ENCODE measurements at places on chromosomes 7 and 10.

DNA sequence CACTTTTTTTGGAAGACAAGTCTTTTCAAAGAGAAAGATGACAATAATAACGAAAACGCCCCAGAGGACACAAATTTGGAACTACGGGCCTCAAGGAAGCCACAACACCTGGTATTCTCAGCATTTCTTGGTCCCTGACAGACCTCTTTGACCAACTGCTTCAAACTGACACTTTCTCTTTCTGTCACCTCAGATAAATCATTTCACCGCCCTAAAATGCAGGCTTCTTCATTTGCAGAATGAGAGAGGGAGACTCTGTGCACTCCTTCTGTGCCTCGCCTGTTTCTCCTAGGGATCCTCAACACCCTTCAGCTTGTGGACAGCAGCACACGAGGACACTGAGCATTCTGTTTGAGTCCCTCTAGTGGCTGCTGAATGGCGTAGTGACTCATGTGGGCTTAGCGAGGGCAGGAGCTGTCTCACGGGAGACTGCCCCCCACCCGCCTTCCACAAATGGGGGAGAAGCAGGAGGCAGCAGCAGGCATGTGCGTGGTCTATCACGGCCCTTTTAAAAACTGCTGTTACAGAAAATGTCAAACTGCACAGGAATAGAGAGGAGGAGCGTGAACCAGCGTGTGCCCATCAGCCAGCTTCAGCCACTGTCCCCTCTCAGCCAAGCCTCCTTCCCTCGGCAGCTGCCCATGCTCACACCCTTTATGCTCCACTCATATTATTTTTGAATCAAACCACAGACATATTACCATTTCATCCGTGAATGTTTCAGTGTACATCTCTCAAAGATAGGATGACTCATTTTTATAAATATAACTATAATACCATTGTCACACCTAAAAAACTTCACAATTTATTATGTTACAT is 41.4 kb downstream of the GSDME start:
- DNase-seq: no peak

- DNase-seq: no peak
These were observed 91.0 kb upstream of the PDCD4 start for GRCh38 chr10:110780704-110781103.

GRCh38 chr10:62890395-62890794 is 74.2 kb upstream of the EGR2 start:
- DNase-seq: no peak

DNA sequence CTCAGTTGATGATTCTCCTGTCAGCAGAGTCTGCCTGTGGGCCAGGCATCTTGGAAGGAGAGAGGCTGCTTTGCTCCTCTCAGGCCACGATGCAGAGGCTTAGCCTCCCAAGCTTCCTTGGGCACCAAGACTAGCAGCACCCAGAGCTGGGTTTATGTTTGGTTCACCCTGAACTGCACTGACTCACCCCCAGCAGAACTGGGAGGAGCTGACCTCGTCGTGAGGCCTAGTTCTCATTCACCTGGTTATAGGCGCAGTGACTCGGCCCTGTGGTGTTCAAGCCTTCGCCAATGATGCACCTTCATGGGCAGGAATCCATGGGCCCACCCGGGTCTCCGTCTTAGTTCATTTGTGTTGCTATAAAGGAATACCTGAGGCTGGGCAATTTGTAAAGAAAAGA is 122.0 kb upstream of the ZNF438 start:
- no peak for DNase-seq

GRCh38 chr7:6260291-6261187 is 11.9 kb downstream of the CYTH3 start:
- no peak for DNase-seq

DNA sequence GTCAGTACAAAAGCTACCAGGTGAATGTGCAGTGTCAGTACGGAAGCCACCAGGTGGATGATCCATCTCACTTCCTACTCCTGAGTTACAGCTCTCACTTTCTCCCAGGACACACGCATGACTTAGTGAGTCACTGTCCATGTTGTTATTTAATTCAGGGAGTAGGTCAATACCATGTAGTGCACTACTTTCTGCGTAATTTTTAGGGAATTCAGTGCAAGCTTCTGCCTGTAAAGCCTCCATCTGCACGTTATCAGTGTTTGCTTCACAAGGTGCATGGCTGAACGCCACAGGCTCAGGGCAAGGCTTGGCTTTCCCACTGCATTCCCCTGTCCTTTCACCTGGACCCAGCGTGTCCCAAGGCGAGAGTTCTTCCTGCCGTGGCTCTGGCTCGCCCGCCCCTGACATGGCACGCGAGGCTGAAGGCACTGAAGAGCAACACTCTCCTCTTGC is 59.5 kb downstream of the LARP4B start:
- DNase-seq: no peak

DNA sequence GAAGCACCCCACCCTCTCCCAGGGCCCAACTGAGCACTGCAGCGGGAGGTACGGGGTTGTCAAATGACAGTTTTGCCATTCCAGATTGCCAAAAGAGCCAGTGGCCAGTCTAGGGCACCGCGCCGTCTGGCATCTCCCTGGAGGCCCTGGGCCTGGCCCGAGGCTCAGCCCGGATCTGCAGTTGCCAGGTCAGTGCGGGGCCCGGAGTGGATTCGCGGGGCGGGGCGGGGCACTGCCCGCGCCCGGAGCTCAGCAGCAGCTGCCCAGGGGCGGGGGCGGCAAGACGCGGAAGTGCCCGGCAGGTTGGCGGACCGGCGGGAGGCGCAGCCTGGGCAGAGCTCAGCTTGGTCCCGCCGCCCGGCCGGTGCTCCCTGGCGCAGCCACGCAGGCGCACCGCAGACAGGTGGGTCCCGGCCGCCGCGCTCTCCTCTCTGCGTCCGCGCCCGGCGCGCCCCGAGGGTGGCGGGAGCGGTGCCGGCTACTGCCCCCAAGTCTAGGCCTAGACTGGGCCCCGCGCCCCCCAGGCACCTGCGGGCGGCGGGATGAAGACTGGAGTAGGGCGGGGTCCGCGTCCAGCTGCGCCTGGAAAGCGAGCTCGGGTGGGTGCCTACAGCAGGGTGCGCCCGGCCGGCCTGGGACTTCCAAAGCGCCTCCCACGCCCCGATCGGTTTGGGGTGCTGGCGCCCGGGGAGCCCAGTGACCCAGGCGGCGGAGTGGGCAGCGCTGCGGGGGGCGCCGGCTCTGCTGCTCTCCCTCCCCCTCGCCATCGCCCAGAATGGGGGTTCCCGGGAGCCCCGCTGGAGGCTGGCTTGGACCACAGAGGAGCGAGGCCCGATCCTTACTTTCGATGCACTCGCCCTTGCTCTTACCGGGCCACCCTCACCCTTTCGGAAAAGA is at the start of gene IRF5:
TSS of gene IRF5 (plus strand) at position 281 of the 897 bp plus-strand sequence. CDS start 4,155 bp downstream, outside the sequence.
- DNase-seq: no peak

GRCh38 chr7:146826329-146826728 is 709.7 kb downstream of the CNTNAP2 start:
- DNase-seq: no peak

DNA sequence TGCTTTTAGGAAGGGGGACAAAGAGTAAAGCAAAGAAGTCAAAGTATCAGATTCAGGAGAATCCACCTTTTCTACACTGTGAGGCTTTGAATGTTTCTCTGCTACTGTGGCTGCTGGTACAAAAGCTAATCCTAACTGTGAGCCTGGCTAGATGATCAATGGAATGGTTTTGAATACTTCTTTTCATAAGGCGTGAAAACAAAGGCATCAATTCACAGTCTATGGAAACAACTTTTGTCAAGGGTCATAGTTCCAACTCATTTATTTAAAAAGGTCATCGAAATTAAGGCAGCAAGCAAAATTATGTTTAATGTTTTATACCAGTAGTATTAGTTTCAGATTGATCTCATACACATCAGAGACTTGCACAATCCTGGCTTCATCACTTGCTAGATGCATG is 118.1 kb downstream of the CTTNBP2 start:
- DNase-seq: no peak

DNA sequence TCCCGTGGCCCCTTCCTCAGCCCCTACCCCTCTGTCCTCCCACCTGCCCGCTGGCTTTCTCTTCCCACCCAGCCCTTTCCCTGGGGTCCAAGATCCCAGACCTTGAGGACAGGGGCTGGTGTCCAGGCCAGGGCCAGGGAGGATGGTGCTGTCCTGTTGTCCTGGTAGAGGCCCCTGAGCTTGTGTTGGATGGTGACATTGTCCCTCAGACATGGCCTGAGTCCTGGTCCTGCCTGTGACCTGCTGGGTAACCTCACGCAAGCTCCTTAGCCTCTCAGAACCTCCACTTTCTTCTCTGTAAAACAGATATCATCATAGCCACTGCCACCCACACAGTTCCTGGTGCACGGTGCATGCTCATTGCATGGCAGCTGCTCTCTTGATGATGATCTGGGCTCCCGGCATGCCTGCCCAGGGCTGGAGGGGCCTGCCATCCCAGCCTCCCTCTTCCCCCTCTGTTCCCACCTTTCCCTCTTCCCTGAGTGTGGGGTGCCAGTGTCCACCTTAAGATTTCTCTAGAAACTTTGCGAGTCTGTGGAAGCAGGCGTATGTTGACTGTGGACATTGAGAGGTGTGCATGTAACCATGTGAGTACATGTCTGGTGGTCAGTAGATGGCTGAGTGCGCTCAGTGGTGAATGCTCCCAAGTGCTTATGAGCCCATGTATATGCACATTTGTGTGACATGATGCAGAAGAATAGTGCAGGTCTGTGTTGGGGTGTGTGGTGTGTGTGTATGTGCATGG is 60.4 kb downstream of the NEURL1 start:
- DNase-seq: no peak

DNA sequence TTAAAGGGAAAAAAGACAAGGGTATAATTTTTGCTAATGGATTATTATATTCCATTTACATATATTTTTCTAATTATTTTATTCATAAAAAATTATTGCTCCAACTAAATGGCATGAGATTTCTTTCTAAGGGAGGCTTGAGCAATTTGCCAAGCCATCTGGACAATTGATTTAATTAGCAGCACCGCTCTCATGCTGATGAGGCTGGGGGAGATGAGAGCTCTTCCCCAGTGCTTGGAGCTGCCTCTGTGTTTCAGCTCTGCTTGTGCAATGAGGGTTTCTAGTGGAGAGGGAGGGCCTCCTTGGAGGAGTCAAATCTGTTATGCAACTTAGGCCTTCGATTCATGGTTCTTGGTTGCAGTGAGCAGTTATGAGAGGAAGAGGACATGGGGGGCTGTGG is 574.3 kb downstream of the TCERG1L start:
- DNase-seq: no peak

- DNase-seq: no peak
These were observed 85.0 kb downstream of the MPP7 start for GRCh38 chr10:28217848-28218247.

DNA sequence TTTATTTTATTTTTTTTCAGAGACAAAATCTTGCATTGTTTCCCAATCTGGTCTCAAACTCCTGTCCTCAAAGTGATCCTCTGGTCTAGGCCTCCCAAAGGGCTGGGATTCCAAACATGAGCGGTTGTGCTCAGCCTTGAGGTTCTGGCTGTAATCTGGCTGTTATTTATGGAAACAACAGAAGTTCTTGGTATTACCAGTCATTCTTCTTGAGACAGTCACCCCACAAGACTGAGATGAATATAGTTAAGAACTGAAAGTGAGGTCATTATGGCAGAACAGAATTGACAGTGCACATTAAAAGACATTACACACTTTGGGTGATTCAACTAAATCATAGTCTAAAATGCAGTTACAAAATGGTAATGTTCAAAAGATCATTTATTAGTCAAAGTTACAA is 719.5 kb downstream of the ZWINT start:
- DNase-seq: no peak

GRCh38 chr10:71232089-71232998 is 20.0 kb downstream of the UNC5B start:
- DNase-seq: no peak

GRCh38 chr10:99467236-99467999 is 37.0 kb upstream of the GOT1 start:
- no peak for DNase-seq

DNA sequence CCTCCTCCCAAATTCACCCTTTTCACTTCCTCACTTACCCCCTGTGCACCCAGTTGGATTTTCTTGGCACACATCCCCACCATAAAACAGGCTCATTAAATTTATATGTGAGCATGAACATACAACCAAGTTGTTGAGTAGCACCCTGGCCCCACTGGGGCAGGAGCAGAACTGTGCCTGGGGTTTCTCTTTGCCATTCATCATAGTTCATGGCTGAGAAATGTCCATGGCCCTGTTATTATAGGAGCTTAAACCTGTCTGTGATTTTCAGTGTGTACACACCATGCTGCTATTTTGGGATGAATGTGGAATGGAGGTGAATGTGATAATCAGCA is 618.8 kb downstream of the LRMDA start:
- no peak for DNase-seq

- DNase-seq: no peak
These were observed 18.3 kb upstream of the GNAT3 start for GRCh38 chr7:80530136-80530535.

GRCh38 chr7:87506246-87507180 is 31.0 kb upstream of the ABCB4 start:
- no peak for DNase-seq

- DNase-seq: no peak
These were observed 82.7 kb downstream of the REEP3 start for GRCh38 chr10:63603709-63604445.

- no peak for DNase-seq
These were observed 1.0 kb downstream of the DDC start for GRCh38 chr7:50564171-50564570.

Measured in T-cell (primary cell).